ENCODE measurements at places on chromosomes 5 and 9. TPM values are rescaled to one million over a fixed set of nuclear protein-coding genes. Genes with fewer than 3 reads are reported as not detected.

The GRXCR2 gene
- total RNA-seq = not detected

The CER1 gene
- total RNA-seq = not detected

The QSOX2 gene
- 5.9 TPM for total RNA-seq

The TMCO6 gene
- total RNA-seq = 6.6 TPM

The CHSY3 gene
- 1.4 TPM for total RNA-seq

The NUTM2G gene
- total RNA-seq = not detected

The ACOT12 gene
- total RNA-seq = not detected

The KIF4B gene
- under 0.01 TPM for total RNA-seq

The DNAI1 gene
- not detected for total RNA-seq

The YIPF5 gene
- 172 TPM for total RNA-seq

The NCS1 gene
- total RNA-seq = 35.8 TPM

The SPATA31A3 gene
- not detected for total RNA-seq

The TOPORS gene
- total RNA-seq = 27.8 TPM

The TUSC1 gene
- 2.0 TPM for total RNA-seq

The GPR150 gene
- under 0.01 TPM for total RNA-seq

The TMEM171 gene
- 3.3 TPM for total RNA-seq

The NEURL1B gene
- total RNA-seq = 1.8 TPM

Data from IMR-90 (cell line).